Left ventricle myocardium inferior (tissue), 1 donor: ENCODE measurements at places on chromosomes 11 and 22.

DNA sequence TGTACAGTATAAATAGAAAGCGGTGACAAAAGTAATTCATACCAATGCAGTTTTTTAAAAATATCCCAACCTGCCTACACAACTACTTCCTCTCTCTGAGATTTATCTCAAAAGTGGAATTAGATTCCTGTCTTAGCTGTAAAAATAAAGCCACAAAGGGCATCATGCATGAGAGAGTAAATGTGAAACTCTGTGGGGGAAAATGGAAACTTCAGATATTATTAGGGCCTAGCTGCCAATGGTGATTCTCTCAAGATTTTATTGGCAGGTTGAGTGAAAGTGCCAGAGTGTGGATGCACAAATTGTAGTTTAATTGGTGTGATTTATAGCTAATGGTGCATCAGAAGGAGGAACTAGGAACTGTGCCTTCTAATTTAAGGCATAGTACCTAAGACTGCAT lies 356.9 kb upstream of the CCDC90B start:
- no peak for DNase-seq

DNA sequence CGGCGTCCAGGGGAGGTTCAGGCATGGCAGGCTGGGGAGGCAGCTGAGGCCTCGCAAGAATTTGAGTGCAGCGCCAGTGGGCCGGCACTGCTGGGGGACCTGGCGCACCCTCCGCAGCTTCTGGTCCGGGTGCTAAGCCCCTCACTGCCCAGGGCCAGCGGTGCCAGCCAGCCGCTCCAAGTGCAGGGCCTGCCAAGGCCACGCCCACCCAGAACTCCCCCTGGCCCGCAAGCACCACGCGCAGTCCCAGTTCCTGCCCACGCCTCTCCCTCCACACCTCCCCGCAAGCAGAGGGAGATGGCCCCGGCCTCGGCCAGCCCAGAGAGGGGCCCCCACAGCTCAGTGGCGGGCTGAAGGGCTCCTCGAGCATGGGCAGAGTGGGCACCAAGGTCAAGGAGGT lies 2017.3 kb downstream of the LRRC4C start:
- no peak for DNase-seq

GRCh38 chr11:31827455-31828206 lies 16.5 kb upstream of the PAX6 start:
- DNase-seq: no peak

- no peak for DNase-seq
These were observed 63.7 kb downstream of the HIRA start for GRCh38 chr22:19367763-19368367.

DNA sequence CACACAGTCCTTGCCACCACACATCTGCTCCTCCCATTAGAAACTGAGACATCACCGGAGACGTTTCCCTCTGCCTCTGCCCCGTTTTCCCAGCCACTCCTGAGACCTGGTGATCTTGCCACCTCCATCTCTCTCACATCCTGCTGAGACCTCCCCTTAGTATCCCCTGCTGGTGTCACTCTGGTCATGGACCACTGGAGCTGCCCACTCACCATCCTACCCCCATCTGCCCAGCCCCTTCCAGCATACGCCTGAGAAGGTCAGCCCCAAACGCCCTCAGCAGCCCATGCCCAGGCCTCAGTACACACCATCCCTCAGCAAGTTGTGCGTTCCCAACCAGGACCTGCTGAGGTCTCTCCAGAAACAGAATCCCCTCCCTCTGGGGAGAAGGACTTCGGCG lies 64.3 kb downstream of the SHANK2 start:
- DNase-seq: no peak

- DNase-seq: no peak
These were observed 2.3 kb upstream of the NOX4 start for GRCh38 chr11:89493431-89493830.

- DNase-seq: no peak
These were observed 36.5 kb downstream of the RNF141 start for GRCh38 chr11:10504490-10504889.

GRCh38 chr11:92443199-92443598 lies 218.6 kb downstream of the FAT3 start:
- no peak for DNase-seq

DNA sequence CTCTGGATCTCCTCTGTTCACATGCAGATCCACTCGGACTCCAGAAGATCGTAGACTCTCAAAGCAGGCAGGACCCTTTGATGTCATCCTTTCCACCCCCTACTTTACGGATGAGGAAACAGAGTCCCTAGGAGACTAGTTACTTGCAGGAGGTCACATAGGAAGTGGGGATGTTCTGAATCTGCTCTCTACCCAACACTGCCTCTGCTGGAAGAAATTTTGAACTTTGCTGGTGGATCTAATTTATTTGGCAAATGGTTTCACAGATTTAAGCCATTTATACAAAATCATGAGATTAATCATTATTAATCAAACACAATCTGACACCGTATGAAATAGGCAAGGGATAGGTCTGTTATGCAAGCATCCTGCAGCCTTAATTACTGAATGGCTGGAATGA lies 55.0 kb upstream of the USP47 start:
- no peak for DNase-seq

DNA sequence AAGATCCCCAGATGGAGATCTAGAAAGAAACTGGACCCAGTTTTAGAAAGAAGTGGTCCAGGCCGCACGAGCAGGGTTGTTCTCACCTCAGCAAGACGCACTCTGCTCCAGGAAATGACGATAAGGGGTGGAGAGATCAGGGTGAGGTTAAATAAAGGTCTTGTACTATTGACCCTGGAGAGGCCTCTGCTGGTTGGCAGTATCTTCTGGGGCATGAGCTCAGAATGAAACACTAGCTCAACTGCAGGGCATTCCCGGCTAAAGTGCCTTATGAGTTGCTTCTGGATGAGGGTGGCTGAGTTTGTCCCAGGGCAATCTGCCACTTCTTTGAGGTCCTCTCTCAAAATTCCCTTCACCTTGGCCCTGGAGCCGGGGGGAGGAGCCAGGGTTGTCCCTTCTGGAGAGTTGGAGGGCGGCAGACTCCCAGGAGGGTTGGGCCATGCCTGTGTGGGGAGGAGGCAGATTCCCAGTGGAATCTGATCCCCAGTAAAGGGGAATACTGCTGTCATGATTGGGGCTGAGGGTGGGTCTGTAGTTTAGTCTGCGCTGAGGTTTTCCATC lies 10.9 kb downstream of the USP2 start:
- peak; percentile 68 for DNase-seq

GRCh38 chr22:43772831-43773230 lies 39.3 kb downstream of the EFCAB6 start:
- no peak for DNase-seq

- no peak for DNase-seq
These were observed 72.4 kb downstream of the CYP2R1 start for GRCh38 chr11:14819596-14819995.

DNA sequence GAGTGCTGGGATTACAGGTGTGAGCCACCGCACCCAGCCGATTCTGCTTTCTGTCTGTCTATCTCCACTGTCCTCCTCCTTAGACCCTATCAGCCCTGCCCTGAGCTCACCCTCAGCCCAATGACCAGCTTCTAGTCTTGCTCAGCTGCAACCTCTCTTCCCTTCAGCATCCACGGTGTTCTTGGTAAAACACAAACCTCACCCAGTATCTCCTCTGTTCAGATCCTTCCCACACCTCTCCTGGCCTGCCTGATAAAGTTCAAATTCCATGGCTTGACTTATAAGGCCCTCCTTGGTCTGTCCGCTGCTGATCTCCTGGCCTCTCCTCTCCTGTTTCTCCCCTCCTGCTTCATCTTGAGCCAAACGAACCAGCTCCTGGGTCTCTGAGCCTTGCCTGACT lies 14.5 kb upstream of the NCF4 start:
- no peak for DNase-seq

DNA sequence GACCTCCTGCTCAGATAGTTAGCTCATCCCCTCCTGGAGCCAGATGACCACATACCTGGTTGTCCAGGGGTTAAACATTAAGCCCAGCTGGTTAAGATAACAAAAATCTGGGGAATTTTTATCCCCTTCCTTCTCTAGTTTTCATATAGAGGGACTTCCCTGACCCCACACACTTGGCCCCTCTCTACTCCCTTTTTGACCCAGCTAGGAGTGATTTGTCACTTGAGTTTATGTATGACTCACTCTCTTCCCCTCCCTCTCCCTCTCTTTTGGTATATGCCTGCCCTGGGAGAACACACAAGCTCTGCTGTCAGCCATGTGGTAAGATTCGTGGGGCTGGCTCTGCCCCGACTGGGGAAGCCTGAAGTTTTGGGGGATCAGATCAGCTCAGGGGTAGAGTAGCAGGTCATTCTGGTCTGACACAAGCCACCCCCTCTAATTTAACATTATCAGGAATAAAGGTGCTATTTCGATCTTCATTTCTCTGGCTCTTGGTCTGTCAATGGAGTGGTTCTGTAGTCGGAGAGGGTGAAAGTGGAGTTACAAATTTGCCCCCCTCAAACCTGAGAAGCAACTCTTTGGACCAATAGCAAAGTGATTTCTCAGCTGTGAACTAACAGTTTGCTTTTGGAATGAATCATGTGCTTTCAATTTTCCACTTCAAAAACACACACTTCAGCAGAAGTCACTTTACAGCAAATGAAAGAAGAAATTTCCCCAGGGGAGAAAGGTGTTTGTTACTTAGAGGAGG lies 415.3 kb upstream of the CADM1 start:
- DNase-seq: no peak

DNA sequence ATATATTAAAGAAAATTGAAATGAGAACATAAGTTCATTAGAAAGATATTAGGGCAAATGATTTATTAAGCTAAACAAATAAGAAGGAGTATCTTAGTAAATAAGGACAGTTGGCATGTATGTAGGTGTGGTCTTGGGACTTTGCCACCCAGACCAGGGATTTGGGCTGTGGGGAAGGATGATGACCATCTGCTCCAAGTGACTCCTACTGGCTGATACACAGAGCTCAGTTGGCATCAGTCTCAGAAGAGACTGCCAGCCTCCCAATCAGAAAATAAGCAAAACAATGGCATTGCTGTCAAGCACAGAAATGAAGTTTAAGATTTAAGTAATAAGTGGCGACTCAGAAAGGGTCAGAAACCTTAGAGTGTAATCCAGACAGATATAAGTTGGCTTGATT lies 49.5 kb downstream of the PAX6 start:
- no peak for DNase-seq

- DNase-seq: peak; percentile 18
These were observed 1.6 kb downstream of the SPON1 start for GRCh38 chr11:13963949-13964770.

- DNase-seq: no peak
These were observed 115.0 kb upstream of the NARS2 start for GRCh38 chr11:78689585-78690153.

GRCh38 chr11:116356451-116356850 lies 416.3 kb downstream of the BUD13 start:
- DNase-seq: no peak

- no peak for DNase-seq
These were observed 27.6 kb upstream of the CEP295 start for GRCh38 chr11:93633835-93634234.

- no peak for DNase-seq
These were observed 9.7 kb downstream of the ARHGAP1 start for GRCh38 chr11:46690702-46691101.

DNA sequence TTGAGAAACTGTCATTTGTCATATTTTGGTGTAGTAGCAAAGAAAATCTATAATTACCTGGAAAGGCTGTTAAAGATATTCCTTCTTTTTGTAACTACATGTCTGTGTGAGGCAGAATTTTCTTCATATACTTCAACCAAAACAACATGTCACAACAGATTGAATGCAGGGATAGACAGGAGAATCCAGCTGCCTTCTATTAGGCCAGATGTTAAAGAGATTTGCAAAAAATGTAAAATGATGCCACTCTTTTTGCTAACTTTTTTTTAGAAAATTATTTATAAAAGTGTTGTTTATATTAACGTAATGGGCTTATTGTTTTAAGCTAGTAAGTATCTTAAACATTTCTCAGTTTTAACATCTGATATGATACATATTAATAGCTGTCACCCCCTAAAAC lies 12.7 kb downstream of the DGKZ start:
- DNase-seq: no peak

DNA sequence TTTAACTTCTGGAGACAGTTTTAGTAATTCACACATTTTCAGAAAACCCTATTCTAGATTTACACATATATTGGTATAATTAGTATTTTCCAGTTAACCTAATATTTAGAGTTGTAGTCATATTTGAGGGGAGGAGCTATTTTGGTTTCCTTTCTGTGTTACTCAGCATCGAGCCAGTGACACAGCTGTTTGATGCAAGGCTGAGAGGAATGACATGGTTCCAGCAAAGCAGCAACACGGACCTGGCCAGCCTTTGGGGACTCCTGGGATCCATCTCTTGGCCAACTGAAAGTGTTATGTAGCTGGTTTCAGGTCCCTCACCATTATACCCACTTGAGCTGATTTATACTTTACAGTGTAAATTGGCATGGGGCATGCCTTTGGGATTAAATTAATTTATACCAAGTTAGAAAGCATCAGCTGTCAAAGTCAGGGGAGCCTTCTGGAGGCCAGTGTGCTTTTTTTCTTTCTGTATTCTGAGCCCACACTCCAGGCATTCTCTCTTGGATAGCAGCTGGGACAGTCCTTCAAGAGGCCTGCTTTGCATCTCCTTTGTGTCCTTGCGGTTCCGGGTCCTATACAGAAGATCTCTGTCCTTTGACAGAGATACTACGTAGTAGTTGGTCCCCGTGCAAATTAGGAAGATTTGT lies 91.3 kb upstream of the SLC25A18 start:
- DNase-seq: peak; percentile 26

DNA sequence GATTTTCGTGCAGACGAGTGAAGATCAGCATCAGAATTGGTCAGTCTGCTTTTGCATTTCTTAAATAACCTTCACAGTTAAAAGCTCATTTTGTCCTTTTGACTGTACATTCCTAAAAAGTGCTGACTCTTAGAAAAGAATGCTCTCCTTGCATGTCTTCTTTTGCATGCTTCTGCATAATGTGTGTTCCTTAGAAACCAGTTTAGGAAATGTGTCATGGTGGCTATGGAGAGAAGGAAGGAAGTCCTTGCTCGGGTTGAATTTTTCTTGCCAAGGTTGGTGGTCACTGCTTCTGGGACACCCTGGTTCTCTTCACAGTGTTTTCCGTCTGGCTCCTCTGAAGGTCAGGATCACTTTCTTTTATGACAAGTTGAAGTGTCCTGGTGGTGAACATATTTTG lies 6.8 kb downstream of the AP2A2 start:
- DNase-seq: no peak

- peak; percentile 31 for DNase-seq
These were observed 43.7 kb downstream of the MICAL3 start for GRCh38 chr22:17980638-17981051.

- DNase-seq: no peak
These were observed 10.8 kb upstream of the RAC2 start for GRCh38 chr22:37254867-37255233.

DNA sequence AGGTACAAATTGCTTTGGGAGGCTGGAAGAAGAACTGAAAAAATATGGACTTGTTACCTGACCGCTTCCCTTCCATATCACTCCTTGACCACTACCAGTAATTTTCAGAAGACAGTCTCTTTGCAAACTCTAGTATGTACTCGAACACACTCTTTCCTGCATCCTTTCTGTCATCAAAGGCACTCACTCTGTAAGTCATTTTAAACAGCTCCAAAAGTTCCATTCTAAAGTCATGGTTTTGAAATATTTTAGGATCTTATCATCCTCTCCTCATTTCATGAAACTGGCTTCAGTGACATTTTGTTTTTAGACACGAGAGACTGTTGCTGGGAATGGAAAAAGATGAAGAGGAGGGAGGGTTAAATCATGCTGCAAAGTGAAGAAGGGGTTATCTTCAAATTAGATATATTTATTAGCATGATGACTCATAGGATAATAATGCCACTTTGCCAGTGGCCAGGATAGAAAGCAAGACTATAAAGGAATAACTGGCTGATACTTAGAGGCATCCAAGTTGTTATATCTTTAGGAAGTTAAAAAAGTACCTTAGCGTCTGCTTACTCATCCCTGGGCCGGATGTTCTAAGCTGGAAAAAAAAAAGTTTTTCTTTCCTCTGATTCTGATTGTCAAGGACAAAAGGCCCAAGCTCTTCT lies 549.3 kb downstream of the METTL15 start:
- no peak for DNase-seq
